CD4-positive, alpha-beta T cell (primary cell): ENCODE measurements at places on chromosomes 1 and 21. TPM values are rescaled to one million over a fixed set of nuclear protein-coding genes. Genes with fewer than 3 reads are reported as not detected.

The FCRL4 gene
- not detected for total RNA-seq

The UMODL1 gene
- total RNA-seq: 0.49 TPM

The ARMH1 gene
- 84.0 TPM for total RNA-seq

The TCHH gene
- total RNA-seq: not detected

The LCE1D gene
- total RNA-seq: not detected

The SLC9C2 gene
- total RNA-seq: not detected

The ANGPTL3 gene
- not detected for total RNA-seq

The HFM1 gene
- not detected for total RNA-seq

The TMEM61 gene
- total RNA-seq: not detected

The HIVEP3 gene
- 5.4 TPM for total RNA-seq

The DAB1 gene
- total RNA-seq: 0.61 TPM

The C2CD2 gene
- 8.2 TPM for total RNA-seq

The FTCD gene
- 0.44 TPM for total RNA-seq

The NGF gene
- total RNA-seq: not detected

DNA sequence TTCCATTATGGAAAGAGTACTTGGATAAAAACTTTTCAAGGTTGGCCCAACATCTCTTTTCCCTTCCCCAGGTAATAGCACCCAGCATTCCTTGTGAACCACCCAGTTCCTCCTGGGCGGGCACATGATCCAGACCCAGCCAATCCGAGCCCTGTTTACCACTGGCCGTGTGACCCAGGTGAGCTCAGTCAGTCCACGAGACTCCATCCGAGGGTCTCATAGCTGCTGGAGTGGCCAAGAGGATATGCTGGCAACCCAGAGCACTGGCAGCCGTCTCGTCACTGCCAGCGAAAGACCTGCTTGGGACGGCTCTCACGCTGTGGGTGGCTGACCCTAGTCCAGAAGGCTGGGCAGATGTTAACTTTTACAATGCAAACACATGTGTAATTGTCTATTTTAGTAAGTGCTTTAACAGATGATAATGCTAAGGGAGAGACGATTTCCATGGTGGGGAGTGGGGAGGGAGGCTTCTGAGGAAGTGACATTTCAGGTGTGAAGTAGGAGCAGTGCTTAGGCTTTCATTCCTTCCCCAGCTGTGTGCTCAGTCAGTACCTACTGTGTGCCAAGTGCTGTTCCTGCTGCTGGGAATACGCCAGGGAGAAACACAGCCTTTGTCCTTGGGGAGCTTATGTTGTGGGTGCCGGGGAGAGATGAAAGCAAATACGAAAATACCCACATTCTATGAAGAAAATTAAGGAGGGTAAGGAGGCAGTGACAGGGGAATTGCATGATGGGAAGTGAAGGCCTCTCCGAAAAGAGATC, 24.5 kb downstream of the PARK7 start:
- DNase-seq: no peak
- peaks cover 6% of the 10 kb centered on the region for H3K4me1 ChIP-seq
- H3K4me3 ChIP-seq: no peak overlapping the region

DNA sequence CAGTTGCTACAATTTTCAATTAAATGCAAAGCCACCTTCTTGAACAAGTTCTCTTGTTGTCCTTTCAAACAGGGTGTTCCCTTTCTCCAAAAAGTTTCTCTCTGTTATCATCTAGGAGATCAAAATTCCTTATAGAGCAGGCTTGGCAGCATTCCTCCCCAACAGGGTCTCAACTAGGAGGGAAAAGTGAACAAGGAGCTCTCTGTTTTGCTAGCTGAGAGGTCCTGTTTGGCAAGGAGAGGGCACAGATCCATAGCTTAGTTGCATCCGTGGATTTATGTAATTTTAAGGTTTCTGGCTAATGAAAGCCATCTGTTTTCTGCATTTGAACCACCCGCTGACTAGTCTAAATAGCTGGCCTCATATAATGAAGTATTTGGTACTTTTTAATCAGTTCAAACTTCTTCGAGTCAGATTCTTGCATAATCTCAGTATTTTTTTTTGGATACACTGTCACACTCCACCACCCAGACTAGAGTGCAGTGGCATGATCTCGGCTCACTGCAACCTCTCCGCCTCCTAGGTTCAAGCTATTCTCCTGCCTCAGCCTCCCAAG, 54.0 kb downstream of the APP start:
- no peak overlapping the region for H3K27ac ChIP-seq
- DNase-seq: no peak
- H3K4me3 ChIP-seq: no peak overlapping the region
- no peaks in the 10 kb centered on the region for H3K36me3 ChIP-seq
- H3K4me1 ChIP-seq: no peaks in the 10 kb centered on the region

DNA sequence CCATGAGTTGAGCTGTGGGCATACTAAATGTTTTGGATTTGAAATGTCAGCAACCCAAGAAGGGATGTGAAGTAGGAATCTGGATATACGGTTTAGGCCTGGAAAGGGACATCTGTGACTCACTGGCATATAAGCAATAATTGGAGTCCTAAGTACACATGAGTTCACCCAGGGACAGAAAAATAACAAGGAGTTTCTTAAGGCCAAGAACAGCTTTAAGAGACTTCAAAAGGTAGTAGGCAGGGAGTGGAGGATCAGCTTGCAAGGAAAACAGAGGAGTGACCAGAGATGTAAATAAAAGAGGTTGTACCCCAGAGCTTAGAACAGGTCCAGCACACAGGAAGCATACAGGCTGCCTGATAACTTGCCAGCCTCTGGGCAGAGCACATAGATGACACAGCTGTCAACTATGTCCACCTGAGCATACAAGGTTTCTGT, 28.1 kb downstream of the TMEM50B start:
- no peaks in the 10 kb centered on the region for H3K27me3 ChIP-seq
- peaks cover 32% of the 10 kb centered on the region for H3K36me3 ChIP-seq
- no peaks in the 10 kb centered on the region for H3K4me1 ChIP-seq
- no peak for DNase-seq

GRCh38 chr21:37849506-37850102, 66.7 kb downstream of the KCNJ6 start:
- H3K4me3 ChIP-seq: no peak overlapping the region
- peaks cover 7% of the 10 kb centered on the region for H3K27me3 ChIP-seq
- no peaks in the 10 kb centered on the region for H3K4me1 ChIP-seq
- no peak for DNase-seq
- H3K27ac ChIP-seq: no peak overlapping the region

DNA sequence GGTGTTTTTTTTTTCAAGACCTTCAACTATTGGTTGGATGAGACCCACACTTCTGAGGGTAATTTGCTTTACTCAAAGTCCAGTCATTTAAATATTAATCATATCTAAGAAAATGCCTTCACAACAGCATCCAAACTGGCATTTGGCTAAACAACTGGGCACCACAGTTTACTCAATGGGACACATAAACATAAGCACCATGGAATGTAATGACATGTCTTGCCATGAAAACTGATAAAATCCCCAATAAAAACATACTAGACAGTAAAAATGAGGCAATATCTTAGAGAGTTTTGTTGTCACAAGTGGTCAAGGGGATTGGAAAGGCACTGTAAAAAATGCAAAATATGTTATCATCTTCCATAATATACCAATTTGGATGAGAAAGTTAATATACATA, 838.8 kb upstream of the ADAMTS5 start:
- H3K4me1 ChIP-seq: no peaks in the 10 kb centered on the region
- no peak overlapping the region for H3K27ac ChIP-seq
- no peaks in the 10 kb centered on the region for H3K27me3 ChIP-seq
- no peak for DNase-seq

GRCh38 chr1:89464008-89464407, 60.6 kb upstream of the LRRC8B start:
- H3K27ac ChIP-seq: no peak overlapping the region
- peaks cover 24% of the 10 kb centered on the region for H3K27me3 ChIP-seq
- H3K4me3 ChIP-seq: no peak overlapping the region
- H3K36me3 ChIP-seq: no peaks in the 10 kb centered on the region

DNA sequence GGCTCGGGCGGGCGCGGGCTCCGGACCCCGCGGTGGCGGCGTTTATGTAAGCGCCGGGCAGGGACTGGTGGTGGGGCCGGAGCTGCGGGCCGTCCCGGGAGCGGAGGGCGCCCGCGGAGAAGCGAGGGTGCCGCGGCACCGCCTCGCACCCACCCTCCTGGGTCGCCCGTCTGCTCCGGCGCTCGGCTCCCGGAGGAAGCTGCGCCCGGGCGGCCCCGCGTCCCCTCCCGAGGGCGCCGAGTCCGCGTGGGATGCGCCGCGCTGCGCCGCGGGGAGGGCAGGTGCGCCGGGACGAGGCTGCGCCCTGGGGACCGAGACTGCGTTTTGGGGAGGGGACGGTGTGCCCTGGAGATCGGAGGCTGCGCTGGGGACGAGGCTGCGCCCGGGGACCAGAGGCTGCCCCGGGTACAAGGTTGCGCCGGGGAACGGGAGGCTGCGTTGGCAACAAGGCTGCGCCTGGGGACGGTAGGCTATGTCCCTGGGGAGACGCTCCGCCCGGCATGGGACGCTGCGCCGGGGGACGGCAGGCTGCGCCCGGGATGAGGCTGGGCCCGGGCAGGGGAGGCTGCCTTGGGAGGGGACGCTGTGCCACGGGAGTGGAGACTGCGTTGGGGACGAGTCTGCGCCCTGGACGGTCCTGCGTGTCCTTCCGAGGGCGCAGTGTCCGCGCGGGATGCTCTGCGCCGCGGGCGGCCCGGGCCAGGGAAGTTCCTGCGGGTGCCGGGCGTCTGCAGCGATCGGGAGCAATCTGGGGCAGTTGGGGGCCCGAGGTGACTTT, 627 bp downstream of the ADARB1 start:
- H3K4me1 ChIP-seq: peaks cover 52% of the 10 kb centered on the region
- H3K36me3 ChIP-seq: no peaks in the 10 kb centered on the region

GRCh38 chr1:83692524-83693381, 306.2 kb downstream of the TTLL7 start:
- no peaks in the 10 kb centered on the region for H3K27me3 ChIP-seq
- H3K36me3 ChIP-seq: no peaks in the 10 kb centered on the region
- H3K4me1 ChIP-seq: peaks cover 8% of the 10 kb centered on the region
- peak overlapping the region; percentile 44 for H3K4me3 ChIP-seq

GRCh38 chr1:209486861-209487593, 96.5 kb upstream of the CAMK1G start:
- H3K4me3 ChIP-seq: no peak overlapping the region
- no peaks in the 10 kb centered on the region for H3K36me3 ChIP-seq
- DNase-seq: no peak
- no peaks in the 10 kb centered on the region for H3K27me3 ChIP-seq

DNA sequence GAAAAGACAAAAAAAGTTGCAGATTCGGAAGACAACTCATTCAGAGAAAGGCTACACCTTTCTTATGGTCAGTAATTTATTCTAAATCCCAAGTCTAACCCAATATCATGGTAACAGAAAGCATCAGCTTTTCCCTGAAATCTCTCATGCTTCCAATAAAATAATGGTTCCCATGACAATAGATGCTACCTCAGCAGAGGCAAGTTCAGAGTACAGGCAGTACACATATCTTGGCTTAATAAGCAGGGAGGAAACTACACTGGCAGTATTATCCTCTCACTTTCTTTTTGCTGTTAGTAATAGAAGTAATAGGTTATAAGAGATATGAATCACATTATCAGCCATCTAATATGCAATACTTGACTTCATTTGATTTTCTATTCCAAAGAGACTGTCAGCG, 137.1 kb downstream of the DPYD start:
- H3K36me3 ChIP-seq: no peaks in the 10 kb centered on the region
- no peaks in the 10 kb centered on the region for H3K4me1 ChIP-seq
- DNase-seq: no peak
- no peaks in the 10 kb centered on the region for H3K27me3 ChIP-seq
- no peak overlapping the region for H3K27ac ChIP-seq
- H3K4me3 ChIP-seq: no peak overlapping the region

GRCh38 chr1:217626321-217626720, 4.6 kb downstream of the GPATCH2 start:
- H3K4me1 ChIP-seq: peaks cover 2% of the 10 kb centered on the region
- H3K27me3 ChIP-seq: no peaks in the 10 kb centered on the region
- H3K27ac ChIP-seq: no peak overlapping the region
- no peak for DNase-seq
- no peaks in the 10 kb centered on the region for H3K36me3 ChIP-seq

- H3K4me3 ChIP-seq: no peak overlapping the region
- H3K27me3 ChIP-seq: no peaks in the 10 kb centered on the region
- H3K4me1 ChIP-seq: peaks cover 6% of the 10 kb centered on the region
- H3K27ac ChIP-seq: no peak overlapping the region
- DNase-seq: no peak
These were observed 41.9 kb upstream of the CACYBP start for GRCh38 chr1:174957829-174958228.

GRCh38 chr1:156937883-156938282, 17.5 kb downstream of the LRRC71 start:
- no peaks in the 10 kb centered on the region for H3K4me1 ChIP-seq
- H3K4me3 ChIP-seq: no peak overlapping the region
- no peaks in the 10 kb centered on the region for H3K27me3 ChIP-seq

- no peaks in the 10 kb centered on the region for H3K27me3 ChIP-seq
- peaks cover 81% of the 10 kb centered on the region for H3K36me3 ChIP-seq
These were observed 84.4 kb downstream of the MACF1 start for GRCh38 chr1:39288735-39289465.

GRCh38 chr21:44427241-44428120, 27.8 kb upstream of the LRRC3 start:
- H3K27me3 ChIP-seq: no peaks in the 10 kb centered on the region
- no peaks in the 10 kb centered on the region for H3K4me1 ChIP-seq
- no peak for DNase-seq

GRCh38 chr1:7109901-7110300, 324.6 kb downstream of the CAMTA1 start:
- no peak for DNase-seq
- H3K4me1 ChIP-seq: no peaks in the 10 kb centered on the region
- H3K27ac ChIP-seq: no peak overlapping the region
- H3K27me3 ChIP-seq: no peaks in the 10 kb centered on the region
- no peaks in the 10 kb centered on the region for H3K36me3 ChIP-seq

DNA sequence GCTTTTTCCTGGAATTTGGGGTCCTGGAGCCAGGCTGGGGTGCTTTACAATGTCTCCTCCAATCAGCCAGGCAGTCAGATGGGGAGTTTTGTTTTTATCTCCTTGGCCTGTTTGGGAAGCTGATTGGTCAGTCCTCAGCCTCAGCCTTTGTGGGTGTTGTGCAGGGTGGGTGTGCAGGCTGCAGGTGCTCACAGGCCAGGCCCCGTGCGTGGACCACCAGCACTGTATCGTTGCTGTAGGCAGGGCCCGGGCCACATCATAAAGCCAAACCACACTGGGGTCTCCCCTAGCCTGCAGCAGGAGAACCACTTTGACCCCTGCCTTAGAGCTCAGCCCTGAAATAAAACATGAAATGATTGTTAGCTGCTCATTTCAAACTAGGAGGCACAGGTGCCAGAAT, 8.6 kb downstream of the PRDM16 start:
- H3K27ac ChIP-seq: no peak overlapping the region
- H3K4me1 ChIP-seq: no peaks in the 10 kb centered on the region
- peaks cover 32% of the 10 kb centered on the region for H3K27me3 ChIP-seq
- no peak overlapping the region for H3K4me3 ChIP-seq
- DNase-seq: no peak

GRCh38 chr1:19401535-19401889, 83.8 kb downstream of the CAPZB start:
- no peak for DNase-seq
- H3K27me3 ChIP-seq: no peaks in the 10 kb centered on the region
- H3K36me3 ChIP-seq: peaks cover 59% of the 10 kb centered on the region
- H3K4me3 ChIP-seq: no peak overlapping the region
- H3K27ac ChIP-seq: no peak overlapping the region
- peaks cover 58% of the 10 kb centered on the region for H3K4me1 ChIP-seq

- peaks cover 29% of the 10 kb centered on the region for H3K4me1 ChIP-seq
- H3K27ac ChIP-seq: no peak overlapping the region
- H3K27me3 ChIP-seq: no peaks in the 10 kb centered on the region
- DNase-seq: peak; percentile 45
- no peak overlapping the region for H3K4me3 ChIP-seq
These were observed 15.7 kb upstream of the PDXK start for GRCh38 chr21:43703035-43703880.

- DNase-seq: no peak
- H3K4me1 ChIP-seq: no peaks in the 10 kb centered on the region
- no peaks in the 10 kb centered on the region for H3K36me3 ChIP-seq
- no peaks in the 10 kb centered on the region for H3K27me3 ChIP-seq
- no peak overlapping the region for H3K27ac ChIP-seq
- H3K4me3 ChIP-seq: no peak overlapping the region
These were observed 336.9 kb downstream of the KCNT2 start for GRCh38 chr1:196271212-196271947.
